ENCODE measurements at places on chromosomes 4 and X.

DNA sequence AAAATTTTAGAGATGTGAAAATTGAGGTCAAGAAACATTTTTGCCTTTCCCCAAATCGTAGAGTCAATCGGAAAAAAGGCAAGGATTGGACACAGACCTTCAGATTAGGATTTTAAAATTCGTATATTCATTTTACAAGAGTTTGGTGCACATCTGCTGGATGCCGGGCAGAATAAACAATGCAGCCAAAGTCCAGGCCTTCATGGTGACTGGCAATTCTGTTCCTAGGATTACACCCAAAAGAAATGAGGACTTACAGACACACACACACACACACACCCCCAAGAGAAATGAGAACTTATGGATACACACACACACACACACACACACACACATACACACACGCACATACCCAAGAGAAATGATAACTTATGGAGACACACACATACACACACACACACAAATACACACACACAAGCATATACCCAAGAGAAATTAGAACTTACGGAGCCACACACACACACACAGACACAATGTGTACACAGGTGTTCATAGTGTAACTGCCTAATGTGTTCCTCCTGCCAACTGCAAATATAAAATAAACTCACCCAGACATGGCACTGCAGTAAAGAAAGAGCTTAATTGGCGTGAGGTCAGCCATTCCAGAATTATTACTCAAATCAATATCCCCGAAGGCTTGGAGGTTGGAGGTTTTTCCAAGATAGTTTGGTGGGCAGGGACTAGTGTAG, 165.7 kb upstream of the STS start:
- no peak for DNase-seq

DNA sequence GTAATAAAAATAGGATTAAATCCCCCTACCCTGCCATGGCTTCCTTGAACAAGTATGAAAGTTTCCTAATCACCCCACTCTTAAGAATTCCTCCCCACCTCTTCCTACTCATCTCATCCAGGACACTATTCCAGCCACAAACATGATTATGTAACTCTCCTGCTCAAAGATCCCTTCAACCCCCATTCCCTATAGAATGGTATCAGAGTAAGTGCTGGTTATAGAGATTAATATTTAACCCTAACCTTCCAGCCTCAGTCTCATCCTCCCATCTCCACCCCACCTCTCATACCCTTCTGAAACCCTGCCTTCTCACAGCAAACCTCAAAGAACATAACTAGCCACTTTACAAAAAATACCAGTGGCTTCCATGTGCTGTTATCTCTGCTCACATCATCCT, 155.1 kb downstream of the PPP3CA start:
- DNase-seq = no peak

- DNase-seq = no peak
Observed at GRCh38 chrX:149151805-149152757, 353.0 kb downstream of the IDS start.

DNA sequence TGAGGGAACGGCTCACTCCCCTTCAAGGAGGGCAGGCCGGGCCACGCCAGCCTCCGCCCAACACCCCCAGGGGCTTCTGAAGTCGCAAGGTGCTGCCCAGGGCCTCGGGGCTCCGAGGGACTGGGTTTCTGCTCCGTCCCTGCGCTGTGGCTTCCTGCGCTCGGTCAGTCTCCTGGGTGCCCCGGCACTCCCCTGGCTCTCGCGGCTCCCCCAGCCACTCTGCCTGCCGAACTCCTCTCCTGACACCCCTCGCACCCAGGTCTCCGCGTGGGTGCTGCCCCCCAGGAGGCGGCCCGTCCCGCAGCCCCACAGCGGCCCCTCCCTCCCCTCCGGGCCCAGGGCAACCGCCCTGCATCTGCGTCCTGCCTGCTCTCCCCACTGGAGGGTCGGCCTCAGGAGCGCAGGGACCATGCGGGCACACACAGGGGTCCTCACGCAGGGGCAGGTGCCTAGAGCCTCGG, 151.9 kb downstream of the AFAP1 start:
- DNase-seq = no peak

DNA sequence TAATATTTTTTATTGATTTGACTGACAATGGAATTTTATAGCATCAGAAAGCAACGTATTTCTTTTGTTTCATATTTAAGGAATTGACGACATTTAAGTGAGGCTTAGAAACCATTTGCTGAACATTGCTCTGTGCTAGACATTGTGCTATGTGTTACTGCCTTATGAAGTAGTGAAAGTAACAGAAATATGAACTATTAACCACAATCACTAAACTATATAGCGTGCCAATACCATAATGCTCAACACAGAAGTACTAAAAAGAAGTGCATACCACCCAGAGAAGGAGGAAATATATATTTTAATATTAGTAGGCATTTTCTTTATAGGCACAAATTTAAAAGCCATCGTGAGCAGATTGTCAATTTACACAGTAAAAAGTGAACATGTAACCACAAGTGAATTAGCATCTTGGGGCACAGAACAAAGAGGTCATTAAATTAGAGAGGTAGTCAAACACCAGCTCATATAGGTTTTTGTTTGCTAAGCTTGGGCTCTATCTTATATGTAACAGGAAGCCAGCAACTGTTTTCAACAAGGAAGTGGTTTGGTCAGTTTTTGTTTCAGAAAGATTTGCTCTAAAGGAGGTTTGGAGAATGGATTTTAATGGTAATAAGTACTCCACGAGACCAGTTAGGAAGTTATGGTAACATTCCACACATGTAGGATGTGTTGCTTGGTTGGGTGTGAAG, 270.7 kb downstream of the GRXCR1 start:
- DNase-seq = no peak

GRCh38 chrX:107710617-107711391, 64.8 kb downstream of the TSC22D3 start:
- peak; percentile 67 for DNase-seq

- no peak for DNase-seq
Observed at GRCh38 chr4:117063961-117064696, 21.2 kb downstream of the TRAM1L1 start.

GRCh38 chr4:71584585-71584984, 199.3 kb downstream of the GC start:
- DNase-seq = no peak

- no peak for DNase-seq
Observed at GRCh38 chr4:72394012-72394663, 174.9 kb downstream of the ADAMTS3 start.

- DNase-seq = no peak
Observed at GRCh38 chrX:124113621-124114600, 152.4 kb downstream of the STAG2 start.

DNA sequence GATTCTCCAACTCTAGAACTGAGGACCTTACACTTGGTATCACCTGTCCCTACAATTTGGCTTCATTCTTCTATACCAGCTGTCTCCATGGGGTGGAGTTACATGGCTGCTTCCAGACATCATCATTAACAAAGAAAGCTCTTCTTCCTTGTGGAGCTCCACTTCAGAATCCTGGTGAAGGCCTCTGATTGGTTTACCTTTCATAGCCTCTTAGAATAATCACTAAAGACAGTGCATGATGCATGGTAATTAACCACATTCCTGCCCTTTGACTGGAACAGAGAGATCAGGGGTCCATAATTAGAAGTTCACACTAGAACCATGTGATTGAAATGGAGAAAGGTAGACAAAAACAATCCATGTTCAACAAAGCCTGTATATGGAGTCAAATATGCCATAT, 112.6 kb upstream of the ZNF827 start:
- DNase-seq = no peak

- DNase-seq = no peak
Observed at GRCh38 chr4:42101446-42101975, 50.9 kb downstream of the BEND4 start.

DNA sequence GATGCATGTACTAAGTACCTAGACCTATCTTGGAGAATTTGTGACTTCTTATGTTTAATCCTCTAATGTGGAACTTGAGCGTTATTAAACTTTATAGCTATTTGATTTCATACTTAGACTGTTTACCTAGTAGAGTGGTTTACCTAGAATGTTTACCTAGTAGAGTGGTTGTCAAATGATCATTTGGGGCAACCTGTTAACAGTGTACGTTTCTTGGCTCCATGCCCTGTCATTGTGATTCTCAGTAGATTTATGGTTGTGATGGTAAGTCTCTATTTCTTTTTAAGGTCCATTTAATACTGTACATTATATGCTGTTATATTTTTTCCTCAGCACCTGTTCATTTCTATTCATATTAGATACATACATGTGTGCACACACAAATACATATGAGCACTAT, 233.0 kb upstream of the MAD2L1 start:
- DNase-seq = no peak

DNA sequence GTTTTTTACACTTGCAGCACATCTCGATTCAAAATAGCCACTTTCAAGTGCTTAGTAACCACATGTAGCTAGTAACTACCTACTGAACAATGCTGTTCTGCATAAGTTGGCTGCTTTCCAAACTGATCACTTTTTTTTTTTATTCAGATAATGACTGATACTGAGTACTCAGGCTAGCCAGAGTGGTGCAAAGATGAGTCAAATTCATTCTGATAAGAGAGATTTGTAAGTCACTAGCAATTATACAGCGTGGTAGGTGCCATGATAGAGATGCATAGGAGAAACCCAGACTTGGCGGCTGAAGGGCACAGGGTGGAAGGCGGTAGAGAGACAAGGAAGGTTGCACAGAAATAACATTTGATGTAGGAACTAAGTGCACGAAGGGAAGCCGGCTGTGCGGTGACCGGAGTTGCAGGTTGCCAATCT, 357 bp upstream of the IGBP1 start:
- DNase-seq = no peak

GRCh38 chr4:151882072-151882803, 121.4 kb upstream of the GATB start:
- DNase-seq = no peak

DNA sequence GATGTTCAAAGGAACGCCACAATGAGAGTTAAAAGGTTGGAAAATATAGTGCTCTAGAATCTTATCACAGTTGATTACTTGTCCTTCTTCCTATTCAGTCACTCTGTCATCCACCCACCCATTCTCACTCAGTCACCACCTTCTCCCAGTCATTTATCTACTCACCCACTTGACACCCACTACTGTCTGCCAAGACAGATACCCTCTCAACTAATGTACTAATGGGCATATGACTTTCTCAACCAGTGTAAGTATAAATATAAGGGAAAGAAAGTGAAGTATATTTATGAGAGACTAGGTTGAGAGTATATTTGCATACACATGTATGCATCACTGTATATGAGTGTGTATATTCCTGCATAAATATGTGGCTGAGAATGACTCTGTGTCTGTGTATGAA, 20.0 kb downstream of the MID2 start:
- DNase-seq = no peak

- no peak for DNase-seq
Observed at GRCh38 chr4:39469429-39470077, 10.7 kb downstream of the LIAS start.

- no peak for DNase-seq
Observed at GRCh38 chr4:153722036-153722435, 37.8 kb downstream of the RNF175 start.

GRCh38 chrX:69501429-69501828, 2.7 kb upstream of the NALF2 start:
- DNase-seq = no peak

- DNase-seq = no peak
Observed at GRCh38 chr4:37528166-37528885, 157.8 kb downstream of the RELL1 start.

GRCh38 chr4:47032405-47033106, 1.2 kb downstream of the GABRB1 start:
- peak; percentile 29 for DNase-seq

DNA sequence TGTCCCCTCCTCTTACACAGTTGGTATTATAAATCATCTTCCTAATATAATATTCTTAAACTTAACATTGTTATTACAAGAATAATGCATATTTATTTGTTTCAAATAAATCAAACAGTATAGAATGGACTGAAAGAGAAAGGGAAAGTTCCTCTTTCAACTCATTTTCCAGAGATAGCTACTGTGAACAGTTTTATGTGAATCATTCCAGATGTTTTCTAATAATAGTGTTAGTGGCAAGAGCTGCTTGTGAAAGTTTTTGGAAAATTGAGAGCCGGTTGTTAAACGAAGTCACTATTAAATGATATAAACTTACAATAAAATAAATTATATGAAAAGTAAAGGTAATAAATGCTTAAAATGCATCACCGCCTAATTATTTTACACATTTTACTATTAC, 14.6 kb downstream of the TMSB4X start:
- DNase-seq = no peak

DNA sequence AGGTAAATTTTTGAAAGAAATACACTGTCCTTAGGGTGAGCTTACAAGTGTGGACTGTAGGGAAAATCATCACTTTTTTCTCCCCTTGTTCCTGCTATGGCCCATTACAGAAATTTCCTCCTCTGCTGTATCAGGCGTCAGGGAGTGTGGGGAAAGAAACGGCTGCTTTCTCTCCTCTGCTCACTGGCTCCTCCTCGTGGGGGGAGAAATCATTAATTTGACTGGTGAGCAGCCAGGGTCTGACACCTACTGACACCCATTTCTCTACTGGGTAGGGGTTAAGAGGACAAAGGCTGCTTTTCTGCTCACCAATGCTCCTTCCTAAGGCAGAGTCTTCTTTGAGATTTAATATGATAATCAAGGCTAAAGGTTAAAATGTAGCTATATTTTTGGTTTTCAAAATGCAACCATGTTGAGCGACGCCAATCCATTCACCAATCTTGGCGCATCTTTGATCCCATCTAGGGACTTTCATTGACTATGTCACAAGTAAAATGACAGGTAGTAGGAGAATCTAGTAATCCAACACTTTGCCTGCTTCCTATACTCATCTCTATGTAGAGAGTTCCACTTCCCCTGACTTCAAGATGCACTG, 25.1 kb downstream of the SETD7 start:
- DNase-seq = peak; percentile 69

DNA sequence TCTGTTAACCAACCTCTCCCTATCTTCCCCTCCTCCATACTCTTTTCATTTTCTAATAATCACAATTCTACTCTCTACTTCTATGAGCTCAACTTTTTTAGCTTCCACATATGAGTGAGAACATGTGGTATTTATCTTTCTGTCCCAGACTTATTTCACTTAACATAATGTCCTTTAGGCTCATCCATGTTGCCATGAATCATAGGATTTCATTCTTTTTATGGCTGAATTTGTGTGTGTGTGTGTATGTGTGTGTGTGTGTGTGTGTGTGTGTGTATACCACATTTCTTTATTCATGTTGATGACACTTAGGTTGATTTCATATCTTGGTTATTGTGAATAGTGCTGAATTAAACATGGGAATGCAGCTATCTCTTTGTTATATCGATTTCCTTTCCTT, 37.4 kb downstream of the RUFY3 start:
- DNase-seq = no peak

Data from CD8-positive, alpha-beta T cell (primary cell).